ENCODE measurements at places on chromosomes 13 and 19.
A peak's percentile ranks its signal among the peaks of the same experiment; 100 is the strongest.

DNA sequence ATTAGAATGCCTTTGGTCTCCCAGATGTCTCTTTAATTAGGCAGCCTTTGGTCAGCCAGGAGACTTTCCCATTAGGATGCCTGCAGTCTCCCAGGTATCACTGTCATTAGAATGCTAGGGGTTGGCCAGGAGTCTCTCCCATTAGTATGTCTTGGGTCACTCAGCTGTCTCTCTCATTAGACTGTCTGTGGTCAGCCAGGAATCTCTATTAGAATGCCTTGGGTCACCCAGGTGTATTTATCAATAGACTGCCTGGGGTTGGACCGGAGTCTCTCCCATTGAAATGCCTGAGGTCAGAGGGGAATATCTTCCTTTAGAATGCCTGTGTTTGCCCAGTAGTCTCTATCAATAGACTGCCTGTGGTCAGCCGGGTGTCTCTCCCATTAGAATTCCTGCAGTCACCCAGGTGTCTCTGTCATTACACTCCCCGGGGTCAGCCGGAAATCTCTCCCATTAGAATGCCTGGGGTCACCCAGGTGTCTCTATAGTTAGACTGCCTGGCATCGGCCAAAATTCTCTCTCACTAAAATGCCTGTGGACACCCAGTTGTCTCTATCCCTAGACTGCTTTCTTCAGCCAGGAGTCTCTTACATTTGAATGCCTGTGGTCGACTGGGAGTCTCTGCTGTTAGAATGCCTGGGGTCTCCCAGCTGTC lies 1460.3 kb downstream of the UQCRFS1 start:
- DNase-seq = no peak

DNA sequence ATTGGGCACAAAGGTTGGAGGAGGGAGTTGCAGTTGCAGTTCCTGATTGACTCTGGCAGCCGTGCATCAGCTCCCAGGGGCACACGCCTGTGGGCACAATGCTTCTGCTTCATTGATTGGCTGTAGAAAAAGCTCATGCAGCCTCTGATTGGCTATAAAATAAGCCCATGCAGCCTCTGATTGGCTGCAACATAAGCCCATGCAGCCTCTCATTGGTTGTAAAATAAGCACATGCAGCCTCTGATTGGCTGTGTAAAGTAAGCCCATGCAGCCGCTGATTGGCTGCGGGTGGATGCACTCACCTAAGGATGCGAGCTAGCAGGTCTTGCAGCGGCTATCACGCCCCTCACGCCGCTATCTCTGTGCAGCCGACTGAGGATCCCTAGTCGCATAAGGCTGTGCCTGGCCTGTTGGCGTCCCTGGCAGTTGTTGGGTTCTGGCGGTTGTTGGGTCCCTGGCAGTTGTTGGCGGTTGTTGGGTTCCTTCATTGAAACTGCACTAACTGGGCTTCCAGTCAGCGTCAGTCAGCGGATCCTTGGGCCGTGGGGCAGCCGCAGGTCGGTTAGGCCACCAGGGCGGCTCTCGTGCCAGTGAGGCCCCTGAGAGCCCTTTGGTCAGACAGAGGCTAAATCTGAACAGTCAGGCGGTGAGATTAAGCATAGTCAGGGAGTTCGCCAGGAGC lies at the start of gene SIGLECL1:
Gene SIGLECL1, plus strand, starts transcription at position 295 of the 682 bp plus-strand sequence. CDS start 12,993 bp downstream, outside the sequence.
- no peak for DNase-seq

DNA sequence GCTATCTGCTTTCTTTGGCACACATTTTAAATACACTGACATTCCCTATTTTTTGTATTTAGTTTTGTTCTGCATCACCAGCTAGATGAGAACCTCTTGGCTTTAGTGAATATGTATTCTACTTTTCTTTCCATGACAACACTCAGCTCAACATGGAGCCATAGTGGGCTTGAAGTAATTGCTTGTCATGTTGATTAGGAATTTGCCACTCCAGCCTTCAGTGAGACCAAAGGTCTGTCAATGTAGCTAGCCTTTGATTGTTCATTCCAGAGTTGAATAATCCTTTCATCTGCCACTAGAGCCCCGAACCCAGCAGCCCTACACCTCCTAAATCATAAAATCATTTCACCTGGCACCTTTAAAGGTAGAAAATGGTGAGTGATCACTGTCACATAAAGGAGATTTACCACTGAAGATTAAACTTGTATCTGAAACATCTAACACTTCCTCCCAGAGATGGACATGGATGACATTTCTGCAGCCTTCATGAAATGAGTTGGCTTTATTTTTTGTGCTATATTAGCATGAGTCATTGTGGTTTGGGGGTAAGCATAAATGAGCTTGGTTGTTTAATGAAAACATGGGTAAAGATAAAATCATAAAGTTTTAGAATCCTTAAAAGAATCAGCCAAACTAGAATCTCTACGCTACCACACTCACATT lies 29.2 kb upstream of the GARRE1 start:
- DNase-seq = no peak

GRCh38 chr19:13929956-13930355 lies 8.3 kb downstream of the PODNL1 start:
- no peak for DNase-seq

DNA sequence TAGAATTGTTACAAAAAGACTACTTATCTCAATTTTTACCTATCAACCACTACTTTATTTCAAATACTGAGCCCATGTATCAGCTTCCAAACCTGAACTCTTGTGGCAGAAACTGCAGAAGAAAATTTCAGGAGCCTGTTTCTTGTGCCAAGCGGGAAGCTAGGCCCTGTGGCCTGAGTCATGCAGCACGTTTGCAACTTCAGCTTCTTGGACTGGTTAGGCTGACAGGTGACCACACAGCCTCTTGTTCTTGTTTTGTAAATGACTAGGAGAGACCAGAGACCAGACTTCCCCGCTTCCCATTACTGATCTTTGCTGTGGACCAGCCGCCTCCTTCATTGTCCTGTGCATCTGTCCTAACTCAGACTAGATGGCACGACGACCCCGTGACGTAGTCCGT lies 3.4 kb upstream of the LAMP1 start:
- no peak for DNase-seq

DNA sequence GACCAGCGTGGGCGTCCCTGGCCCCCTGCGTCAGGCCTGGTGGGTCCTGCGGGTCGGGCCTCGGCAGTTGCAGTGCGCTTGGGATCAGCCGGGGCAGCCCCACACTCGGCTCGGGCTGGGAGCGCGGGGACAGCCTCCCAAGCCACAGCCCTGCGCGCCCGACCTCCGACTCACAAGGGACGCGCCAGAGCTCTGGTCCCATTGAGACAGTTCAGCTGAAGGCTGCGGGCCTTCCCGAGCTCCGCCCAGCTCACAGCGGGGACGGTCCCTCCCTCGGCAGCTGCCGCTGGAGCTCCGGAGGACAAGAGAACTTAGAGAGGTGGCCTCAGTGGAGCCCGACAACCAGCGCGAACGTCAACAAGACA lies 45.7 kb upstream of the ZNF730 start:
- peak; percentile 7 for DNase-seq

- no peak for DNase-seq
Measured at GRCh38 chr13:37123337-37123736, 17.9 kb upstream of the CSNK1A1L start.
